Dermis microvascular lymphatic vessel endothelial cell (primary cell): ENCODE measurements at places on chromosomes 6 and 20.

DNA sequence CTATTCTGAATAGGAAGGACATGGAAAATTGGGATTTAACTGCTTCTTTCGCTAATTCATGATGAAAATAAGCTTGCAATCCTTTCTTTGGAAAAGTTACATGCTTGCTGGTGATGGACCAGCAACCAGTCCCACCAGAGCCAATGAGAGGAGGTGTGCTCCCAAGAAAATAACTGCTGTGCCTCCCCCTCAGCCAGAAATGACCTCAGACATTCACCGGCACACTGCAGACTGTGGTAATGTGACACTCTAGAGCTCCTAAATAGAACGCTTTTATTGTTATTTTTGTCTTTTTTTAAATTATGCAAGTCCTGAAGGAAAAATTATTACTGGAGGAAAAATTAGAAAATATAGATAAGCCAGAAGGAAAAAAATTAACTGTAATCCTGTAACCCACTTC, 2.6 kb downstream of the PYGB start:
- no peak for DNase-seq

- peak; percentile 46 for DNase-seq
Measured at GRCh38 chr20:47150403-47151152, 205.9 kb downstream of the ZMYND8 start.

DNA sequence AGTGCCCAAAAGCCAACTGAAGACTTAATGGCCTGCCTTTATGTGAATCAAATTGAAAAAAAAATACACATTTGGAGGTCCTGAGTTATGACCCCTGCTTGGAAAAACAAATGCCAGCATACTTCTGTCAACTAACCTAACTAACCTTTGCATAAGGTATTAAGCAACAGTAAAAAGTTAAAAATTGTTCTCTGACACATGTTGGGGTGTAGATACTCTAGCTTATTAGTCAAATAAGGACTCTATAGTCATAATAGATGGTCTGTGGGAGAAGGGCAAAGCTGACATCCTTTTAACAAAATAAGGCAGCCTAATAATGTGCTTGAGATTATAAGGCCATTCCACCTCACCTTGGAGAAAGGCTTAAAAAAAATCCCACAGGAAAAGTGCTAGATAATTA, 140.5 kb downstream of the HIVEP2 start:
- no peak for DNase-seq

DNA sequence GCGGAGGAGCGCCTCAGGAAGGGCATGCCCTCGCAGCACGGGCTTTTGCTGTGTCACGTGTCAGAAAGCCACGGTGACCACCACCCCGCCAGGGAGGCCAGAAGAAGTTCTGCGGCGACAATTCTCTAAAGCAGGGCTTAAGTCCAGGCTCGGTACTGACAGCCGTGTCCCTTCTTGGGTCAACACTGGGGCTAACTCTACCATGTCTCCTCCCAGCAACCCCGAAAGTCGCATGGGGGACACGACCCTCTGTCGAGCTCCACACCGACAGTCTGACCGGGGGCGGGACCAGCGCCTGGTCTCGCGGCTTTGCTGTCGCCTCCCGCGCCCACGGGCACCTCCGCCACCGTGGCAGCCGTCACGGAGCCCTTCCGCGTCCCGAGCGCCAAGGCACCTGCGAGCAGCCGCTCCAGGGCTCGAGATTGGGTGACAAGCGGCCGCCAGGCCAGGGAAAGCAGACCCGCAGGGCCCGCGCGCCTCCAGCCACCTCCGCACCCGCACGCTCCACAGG, 534 bp downstream of the NANP start:
- DNase-seq, result peak; percentile 60

GRCh38 chr6:125732398-125732797, 17.0 kb upstream of the HEY2 start:
- no peak for DNase-seq

GRCh38 chr20:34647737-34648136, 29.2 kb downstream of the PIGU start:
- no peak for DNase-seq

DNA sequence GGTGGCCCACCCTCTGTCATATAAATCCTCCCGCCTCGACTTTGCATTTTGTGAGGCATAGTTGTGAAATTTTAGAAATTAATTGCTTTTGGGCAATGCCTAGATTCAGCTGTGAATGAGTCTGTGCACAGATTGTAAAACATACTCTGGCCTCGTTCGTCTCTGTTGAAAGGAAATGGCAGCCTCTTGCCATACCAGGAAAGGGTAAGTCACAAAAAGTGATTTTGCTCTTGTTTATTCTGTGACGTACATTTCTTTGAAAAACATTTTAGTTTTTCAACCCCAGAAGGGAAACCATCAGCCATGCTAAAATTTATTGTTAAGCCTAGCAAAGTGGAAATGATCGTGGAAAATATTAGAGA, 15.3 kb upstream of the EXOC2 start:
- DNase-seq, result no peak

DNA sequence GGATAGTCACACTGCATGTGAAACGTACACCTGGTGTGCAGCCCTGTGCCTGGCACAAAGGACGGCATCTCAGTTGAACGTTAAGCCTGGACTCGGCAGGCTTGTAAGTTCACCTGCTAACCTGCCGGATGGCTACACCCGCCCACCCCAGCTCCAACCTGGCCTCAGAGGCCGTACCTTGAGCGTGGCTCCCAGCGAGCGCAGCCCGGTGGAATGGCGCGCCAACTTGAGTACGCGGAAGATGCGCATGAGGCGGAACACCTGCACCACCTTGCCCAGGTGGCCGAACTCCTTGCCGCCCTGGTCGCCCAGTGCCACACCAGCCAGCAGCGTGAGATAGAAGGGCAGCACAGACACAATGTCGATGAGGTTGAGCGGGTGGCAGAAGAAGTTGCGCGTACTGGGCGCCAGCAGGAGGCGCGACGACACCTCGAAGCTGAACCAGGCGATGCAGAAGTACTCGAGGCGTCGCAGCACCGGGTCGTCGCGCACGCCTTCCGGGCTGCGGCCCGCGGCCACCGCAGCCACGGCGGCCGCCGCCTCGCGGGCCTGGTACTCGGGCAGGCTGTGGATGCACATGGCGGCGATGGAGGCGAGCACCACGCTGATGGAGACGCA, 3.3 kb downstream of the KCNS1 start:
- no peak for DNase-seq

DNA sequence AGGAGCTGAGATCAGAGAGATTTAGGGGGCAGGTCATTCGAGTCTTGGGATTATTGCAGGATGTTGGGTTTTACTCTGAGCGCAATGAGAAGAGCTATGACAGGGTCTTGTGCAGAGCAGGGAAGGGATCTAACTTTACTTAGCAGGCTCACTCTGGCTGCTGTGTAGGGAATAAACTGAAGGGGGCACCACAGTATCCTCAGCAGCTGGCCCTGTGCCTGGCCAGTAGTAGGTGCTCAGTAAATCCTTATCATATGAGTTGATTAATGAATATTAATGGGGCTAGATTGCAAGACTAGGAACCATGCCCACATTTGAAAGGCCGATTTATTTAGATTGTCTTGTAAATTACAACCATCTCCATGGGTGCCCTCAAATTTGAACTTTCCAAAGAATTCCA, 4.6 kb upstream of the MDGA1 start:
- no peak for DNase-seq

GRCh38 chr20:59792300-59792699, 141.1 kb downstream of the SYCP2 start:
- no peak for DNase-seq
